ENCODE measurements at places on chromosomes 5 and 9.
A peak's percentile ranks its signal among the peaks of the same experiment; 100 is the strongest.

DNA sequence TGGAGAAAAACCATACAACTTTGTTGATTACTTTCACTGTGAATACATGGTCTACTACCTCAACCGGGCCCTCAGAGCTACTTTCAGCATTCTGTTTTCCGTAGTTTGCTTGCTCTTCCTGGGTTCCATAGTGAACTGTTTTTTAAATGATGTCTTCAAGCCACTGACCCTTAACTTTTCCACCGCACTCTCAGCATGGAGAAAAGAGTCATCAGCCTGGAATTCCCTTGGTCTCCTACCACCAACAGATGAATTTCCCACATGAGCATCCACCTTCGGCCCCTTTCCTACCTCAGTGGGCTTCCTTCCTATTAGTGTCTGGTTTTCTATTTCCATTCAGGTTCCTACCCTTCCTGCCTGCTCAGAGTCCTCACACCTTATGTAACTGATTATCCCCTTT is 135.9 kb upstream of the ADAMTSL1 start:
- peak; percentile 54 for DNase-seq

GRCh38 chr9:133563291-133563796 is 28.8 kb downstream of the ADAMTSL2 start:
- no peak for DNase-seq

DNA sequence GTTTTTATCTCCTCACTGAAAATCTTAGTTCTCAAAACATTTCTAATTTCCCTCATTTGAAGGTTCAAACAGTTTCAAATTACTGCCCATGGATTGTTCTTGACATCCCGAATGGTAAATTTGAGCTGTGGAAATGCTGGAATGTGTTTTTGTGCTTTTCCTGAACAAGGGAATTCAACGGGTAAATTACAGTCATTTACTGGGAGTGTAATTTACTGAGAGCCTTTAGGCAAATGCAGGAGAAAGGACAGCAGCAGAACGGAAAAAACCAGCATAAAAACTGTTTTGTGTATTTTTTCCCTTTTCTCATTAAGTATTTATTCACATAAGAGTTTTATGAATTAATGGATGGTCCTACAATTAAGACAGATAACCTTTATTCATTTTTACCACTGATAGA is 139.2 kb downstream of the PBX3 start:
- DNase-seq = no peak

DNA sequence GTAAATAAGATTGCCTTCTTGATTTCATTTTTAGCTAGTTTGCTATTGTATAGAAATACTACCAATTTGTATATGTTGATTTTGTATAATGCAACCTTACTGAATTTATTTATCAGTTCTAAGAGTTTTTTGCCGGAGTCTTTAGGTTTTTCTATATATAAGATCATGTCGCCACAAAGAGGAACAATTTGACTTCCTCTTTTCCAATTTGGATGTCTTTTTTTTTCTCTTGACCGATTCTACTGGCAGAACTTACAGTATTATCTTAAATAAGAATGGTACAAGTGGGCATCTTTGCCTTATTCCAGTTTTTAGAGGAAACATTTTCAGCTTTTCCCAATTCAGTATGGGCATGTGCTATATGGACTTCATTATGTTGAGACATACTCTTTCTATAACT is 624.7 kb upstream of the ACO1 start:
- DNase-seq = no peak

DNA sequence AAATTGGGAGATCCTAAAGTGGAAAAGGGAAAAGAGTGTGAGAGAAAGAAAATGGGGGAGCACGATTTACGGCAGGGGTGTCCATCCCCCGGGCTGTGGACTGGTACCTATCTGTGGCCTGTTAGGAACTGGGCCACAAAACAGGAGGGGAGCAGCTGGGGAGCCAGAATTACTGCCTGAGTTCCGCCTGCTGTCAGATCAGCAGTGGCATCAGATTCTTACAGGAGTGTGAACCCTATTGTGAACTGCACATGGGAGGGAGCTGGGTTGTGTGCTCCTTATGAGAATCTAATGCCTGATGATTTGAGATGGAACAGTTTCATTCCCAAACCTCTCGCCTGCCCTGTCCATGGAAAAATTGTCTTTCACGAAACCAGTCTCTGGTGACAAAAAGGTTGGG is 108.3 kb upstream of the ADAMTSL1 start:
- DNase-seq = no peak

DNA sequence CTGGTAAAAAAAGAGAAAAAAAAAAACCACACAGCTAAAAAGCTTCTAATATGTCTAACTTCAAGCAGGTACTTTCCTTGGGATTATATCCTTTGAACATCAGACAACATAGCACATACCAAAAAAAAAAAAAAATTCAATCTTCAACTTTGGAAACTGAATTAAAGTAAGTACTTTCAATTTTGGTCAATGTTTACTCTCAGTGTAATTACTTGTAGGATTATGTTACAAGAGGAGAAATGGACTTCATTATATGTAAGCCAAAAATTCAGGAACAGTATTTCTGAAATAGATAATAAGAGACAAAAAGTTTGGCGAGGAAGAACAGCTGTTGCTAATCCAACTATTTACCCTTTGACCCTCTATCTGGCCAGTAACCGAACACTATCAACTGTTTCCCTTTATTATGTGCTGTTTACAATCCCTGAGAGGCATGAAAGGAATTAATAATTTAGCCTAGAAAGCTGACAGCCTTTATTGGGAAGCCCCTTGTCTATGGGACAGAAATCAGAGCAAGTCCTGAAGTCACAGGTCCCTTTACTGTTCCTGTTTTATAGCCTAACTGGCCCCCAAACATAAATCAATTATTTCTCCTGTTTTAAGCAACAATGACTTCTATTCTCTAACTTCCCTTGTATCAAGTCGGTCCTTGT is 46.6 kb downstream of the NR6A1 start:
- no peak for DNase-seq

GRCh38 chr5:96745844-96746531 is 61.8 kb downstream of the ERAP1 start:
- DNase-seq = peak; percentile 17

DNA sequence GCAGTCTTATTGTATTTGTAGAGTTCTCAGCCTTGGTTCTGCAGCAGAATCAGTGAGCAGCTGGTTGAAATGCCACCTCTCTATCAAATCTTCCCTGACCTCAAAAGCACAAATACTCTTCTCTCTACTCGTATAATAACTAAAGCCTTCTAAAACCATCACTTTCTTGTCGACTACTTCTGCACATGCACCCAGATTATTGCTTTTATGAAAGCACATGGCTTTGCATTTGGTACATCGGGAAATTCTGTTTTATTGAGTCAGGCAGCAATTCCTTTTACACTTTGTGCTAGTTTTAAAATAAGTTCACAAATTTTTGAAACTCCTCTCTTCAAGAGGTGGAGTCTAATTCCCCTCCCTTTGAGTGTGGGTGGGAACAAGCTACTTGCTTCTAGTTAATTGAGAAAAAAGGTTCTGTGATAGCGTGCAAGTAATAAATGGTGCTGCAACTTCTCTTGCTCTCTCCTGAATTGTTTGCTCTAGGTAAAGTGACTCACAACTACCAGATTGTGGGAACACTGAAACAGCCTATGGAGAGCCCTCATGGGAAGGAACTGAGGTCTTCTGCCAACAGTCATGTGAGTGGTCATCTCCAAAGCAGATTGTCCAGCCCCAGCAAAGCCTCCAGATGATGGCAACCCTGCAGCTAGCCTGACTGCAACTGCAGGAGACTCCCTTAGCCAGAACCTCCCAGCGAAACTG is 66.0 kb upstream of the TAF1L start:
- no peak for DNase-seq

DNA sequence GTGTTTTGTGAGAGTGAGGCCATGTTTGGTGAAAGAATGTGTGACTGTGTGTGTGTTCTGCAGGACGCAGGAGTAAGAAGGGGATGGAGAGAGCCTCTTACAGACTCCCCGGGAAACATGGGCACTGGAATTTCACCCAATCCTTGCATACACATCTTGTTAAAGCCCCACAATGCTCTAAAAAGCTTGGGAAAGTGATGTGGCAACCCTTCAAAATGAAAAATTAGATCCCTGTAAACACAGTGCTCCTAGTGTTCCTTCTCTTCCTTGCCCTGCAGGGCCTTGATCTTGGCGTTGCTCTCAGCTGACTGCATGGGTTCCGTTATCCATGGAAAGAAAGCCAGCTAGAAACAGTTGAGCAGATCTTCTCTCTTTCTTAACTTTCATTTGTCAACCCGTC is 701.7 kb downstream of the SEMA5A start:
- DNase-seq = no peak

DNA sequence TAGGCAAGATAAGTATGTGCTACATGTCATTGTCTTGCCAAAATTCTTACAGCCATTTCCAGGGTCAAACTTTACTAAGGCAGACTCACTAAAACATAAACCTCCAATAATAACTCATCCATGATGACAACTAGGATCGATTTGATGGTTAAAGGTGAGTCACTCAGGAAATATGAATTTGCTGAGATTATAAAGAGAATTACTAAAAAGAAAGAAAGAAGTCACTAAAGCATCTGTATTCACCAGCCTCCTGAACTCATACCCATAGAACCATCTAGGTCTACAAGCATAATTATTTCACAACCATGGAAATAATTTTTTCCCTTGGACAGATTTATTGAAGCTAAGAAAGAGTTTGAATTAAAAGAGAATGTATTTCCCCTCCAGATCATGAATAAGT is 258.6 kb downstream of the TLE1 start:
- peak; percentile 26 for DNase-seq

DNA sequence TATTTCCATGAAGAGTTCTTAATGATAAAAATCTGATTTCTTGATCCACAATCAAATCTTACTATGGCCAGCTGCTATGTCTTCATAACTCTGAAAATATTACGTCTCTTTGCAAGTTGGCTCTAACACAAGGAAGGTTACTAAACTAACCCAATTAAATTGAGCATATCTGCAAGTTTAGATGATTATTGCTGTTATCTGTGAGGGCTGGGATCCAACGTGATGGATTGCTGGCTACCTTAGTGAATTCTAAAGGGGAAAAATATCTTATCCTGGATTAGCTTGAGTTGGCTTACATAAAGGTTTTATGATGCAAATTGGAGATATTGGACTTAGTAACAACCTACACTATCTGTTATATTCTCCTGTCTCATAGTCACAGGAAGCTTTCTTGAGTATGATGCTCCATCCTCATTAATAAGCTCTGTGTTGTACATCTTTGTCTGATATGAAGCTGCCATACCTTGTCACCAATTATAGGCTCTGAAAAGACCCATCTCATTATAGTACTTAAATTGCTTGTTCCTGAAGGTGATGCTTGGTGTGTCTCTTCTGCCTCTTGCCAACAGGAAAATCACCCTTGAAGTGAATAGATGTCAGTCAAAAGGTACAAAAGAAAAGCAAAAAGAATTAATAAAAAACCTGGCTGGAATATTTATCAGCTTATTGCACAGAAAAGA is 733.0 kb upstream of the MEF2C start:
- no peak for DNase-seq

DNA sequence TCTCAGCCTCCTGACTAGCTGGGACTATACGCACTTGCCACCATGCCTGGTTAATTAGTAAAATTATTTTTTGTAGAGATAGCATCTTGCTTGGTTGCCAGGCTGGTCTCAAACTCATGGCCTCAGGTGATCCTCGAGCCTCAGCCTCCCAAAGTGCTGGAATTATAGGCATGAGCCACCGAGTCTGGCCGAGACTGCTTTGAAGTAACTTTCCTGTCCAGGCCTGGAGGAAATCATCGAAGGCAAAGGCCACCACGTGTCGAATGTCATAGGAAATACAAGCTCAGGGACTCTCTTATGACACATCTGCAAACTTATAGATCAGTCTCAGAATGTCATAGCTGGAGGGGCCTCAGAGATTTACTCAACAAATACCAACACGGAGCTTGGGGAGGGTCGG is 25.1 kb downstream of the RAPGEF1 start:
- DNase-seq = no peak

DNA sequence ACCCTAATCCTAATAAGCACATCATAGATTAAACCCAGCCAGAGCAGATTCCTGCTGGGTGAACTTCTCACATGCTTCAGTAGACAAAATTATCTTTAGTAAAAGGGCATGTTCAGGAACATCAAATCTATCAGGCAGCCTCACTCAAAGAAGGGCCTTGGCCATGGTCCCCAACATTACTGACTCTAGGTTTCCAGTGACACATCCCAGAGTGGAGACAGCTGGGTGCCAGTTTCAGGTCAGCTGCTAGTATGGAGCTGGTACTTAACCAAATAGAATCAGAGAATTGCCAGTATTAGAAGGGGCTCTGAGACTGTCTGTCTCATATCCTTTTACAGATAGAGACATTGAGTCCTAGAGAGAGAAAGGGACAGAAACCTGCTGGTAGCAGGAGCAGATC is 44.1 kb upstream of the GALNT10 start:
- DNase-seq = no peak

GRCh38 chr9:127557466-127557869 is 54.6 kb upstream of the STXBP1 start:
- DNase-seq = no peak

GRCh38 chr5:33275921-33276627 is 164.7 kb upstream of the TARS1 start:
- peak; percentile 59 for DNase-seq

DNA sequence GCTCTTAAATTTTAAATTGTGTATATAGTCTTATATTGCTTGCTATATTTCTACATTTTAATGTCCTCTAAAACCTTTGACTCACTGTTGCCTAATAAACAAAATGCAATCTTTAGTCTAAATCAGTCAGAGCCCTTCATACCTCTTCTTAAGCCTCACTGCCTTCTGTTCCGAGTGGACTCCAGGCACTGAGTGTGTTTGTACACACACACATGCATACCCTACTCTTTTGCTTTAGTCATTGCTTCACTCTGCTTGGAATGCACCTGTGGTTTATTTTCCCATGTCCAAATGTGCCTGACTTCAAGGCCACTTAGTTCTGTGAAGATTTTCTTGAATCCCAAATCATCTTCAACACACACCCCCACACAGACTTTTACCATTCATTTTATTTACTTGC is 60.9 kb downstream of the SLC12A2 start:
- DNase-seq = peak; percentile 96

- no peak for DNase-seq
These were observed 27.1 kb upstream of the LIFR start for GRCh38 chr5:38583500-38583899.

- DNase-seq = no peak
These were observed 41.6 kb upstream of the EXOC3 start for GRCh38 chr5:401146-402034.

- DNase-seq = no peak
These were observed 17.2 kb downstream of the LAMC3 start for GRCh38 chr9:131025953-131026858.
